ENCODE measurements at places on chromosomes 5 and 9. TPM values are rescaled to one million over a fixed set of nuclear protein-coding genes. Genes with fewer than 3 reads are reported as not detected.

SPACA9 gene
- total RNA-seq: 0.88 TPM

SLC34A1 gene
- total RNA-seq: 0.26 TPM

DNA sequence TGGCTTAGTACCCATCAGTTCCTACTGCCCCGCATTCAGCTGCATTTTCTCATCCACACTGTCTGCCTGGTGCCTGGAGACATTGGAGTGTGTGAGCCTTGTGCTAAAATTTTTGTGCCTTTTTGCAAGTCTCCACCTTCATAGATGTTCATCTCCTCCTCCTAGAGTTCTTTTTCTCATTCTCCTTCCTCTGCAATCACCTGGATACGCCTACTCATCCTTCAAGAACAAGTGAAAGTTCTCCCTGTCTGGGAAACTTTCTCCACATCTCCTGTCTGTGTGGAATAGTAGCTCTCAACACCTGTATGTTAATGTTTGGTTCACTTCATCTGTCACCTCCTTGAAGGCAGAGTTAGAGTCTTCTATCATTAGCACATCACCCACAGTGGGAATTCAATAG is 125.7 kb upstream of the FBXL17 start:
- no peak overlapping the region for H3K4me3 ChIP-seq
- no peaks in the 10 kb centered on the region for H3K27me3 ChIP-seq
- H3K4me1 ChIP-seq: no peaks in the 10 kb centered on the region
- H3K27ac ChIP-seq: no peak overlapping the region
- H3K36me3 ChIP-seq: no peaks in the 10 kb centered on the region

GRCh38 chr5:107813559-107813958 is 142.8 kb upstream of the EFNA5 start:
- no peak for DNase-seq
- H3K36me3 ChIP-seq: no peaks in the 10 kb centered on the region
- H3K27me3 ChIP-seq: no peaks in the 10 kb centered on the region
- H3K27ac ChIP-seq: no peak overlapping the region
- no peaks in the 10 kb centered on the region for H3K4me1 ChIP-seq

CTXN3 gene
- not detected for total RNA-seq

SLC1A1 gene
- 0.05 TPM for total RNA-seq

DNA sequence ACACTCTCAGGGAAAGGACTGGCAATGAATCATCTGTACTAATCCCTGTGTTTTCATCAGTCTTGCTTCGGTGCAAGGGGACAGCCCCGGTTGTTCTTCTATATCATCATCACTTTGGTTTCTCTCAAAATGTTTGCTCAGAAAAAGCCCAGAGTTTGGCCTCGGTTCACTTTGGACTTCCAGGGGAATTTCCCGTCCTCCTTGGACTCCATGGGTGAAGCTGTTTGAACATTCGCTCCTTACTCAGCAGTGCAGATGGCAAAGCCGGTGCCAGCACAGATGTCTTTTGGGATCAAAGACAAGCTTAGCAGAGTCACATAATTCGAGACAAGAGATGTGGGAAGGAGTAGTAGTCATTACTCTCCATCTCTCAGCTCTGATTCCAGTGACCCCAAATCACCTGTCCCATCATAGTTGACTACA is 69.8 kb upstream of the TNFSF8 start:
- DNase-seq: no peak
- H3K27me3 ChIP-seq: no peaks in the 10 kb centered on the region
- peaks cover 12% of the 10 kb centered on the region for H3K36me3 ChIP-seq
- H3K27ac ChIP-seq: peak overlapping the region; percentile 58
- H3K4me3 ChIP-seq: peak overlapping the region; percentile 12

DNA sequence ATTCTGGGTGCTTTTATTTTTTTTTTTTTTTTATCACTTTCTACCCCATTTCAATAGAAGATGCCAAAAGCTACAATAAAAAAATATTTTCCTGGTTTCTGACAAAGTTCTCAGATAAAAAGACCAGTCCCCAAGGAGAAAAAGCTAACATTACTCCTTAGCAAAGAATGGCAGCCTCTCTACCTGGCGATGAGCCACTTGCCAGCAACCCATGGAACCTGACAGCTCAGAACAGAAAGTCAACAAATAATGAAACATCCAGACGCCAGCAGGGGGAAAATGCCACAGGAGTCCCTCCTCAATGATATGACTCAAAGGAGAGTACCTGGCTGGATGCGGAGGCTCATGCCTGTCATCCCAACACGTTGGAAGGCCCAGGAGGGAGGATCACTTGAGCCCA is 123.2 kb downstream of the MYO10 start:
- H3K27ac ChIP-seq: no peak overlapping the region
- H3K4me1 ChIP-seq: no peaks in the 10 kb centered on the region
- no peaks in the 10 kb centered on the region for H3K36me3 ChIP-seq
- DNase-seq: no peak
- H3K4me3 ChIP-seq: no peak overlapping the region

- DNase-seq: no peak
- no peak overlapping the region for H3K4me3 ChIP-seq
- H3K27me3 ChIP-seq: no peaks in the 10 kb centered on the region
- no peak overlapping the region for H3K27ac ChIP-seq
Observed at GRCh38 chr5:137880313-137880712, 8.9 kb upstream of the PKD2L2 start.

GRCh38 chr5:67416133-67416937 is 219.7 kb upstream of the CD180 start:
- peaks cover 8% of the 10 kb centered on the region for H3K4me1 ChIP-seq
- no peak for DNase-seq
- peaks cover 2% of the 10 kb centered on the region for H3K27me3 ChIP-seq
- H3K27ac ChIP-seq: no peak overlapping the region
- no peaks in the 10 kb centered on the region for H3K36me3 ChIP-seq
- H3K4me3 ChIP-seq: no peak overlapping the region

- H3K27ac ChIP-seq: no peak overlapping the region
- H3K4me1 ChIP-seq: no peaks in the 10 kb centered on the region
- H3K36me3 ChIP-seq: no peaks in the 10 kb centered on the region
- DNase-seq: no peak
Observed at GRCh38 chr5:150305095-150305494, 2.4 kb upstream of the ARSI start.

ADRA1B gene
- total RNA-seq: not detected

RANBP3L gene
- total RNA-seq: not detected

DNA sequence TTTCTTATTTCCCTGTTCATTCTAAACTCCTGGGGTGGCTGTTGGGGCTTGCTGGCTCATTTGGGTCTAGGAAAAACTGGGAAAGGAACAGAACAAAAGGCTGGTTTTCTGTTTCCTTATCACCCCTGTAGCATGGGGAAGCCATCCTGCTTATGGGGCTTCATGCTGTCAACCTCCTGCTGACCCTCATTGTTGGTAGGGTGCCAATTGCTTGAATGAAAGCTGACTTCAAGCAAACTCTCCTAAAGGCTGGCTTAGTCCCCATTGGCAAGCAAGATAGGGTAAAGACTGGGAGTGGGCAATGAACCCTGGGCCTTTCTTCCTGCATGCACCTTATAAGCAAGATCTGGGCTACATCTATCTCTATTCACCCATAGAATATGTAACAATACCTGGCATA is 511.6 kb downstream of the DMAC1 start:
- DNase-seq: no peak
- no peak overlapping the region for H3K27ac ChIP-seq
- H3K4me3 ChIP-seq: no peak overlapping the region
- peaks cover 2% of the 10 kb centered on the region for H3K4me1 ChIP-seq
- H3K36me3 ChIP-seq: no peaks in the 10 kb centered on the region

DNA sequence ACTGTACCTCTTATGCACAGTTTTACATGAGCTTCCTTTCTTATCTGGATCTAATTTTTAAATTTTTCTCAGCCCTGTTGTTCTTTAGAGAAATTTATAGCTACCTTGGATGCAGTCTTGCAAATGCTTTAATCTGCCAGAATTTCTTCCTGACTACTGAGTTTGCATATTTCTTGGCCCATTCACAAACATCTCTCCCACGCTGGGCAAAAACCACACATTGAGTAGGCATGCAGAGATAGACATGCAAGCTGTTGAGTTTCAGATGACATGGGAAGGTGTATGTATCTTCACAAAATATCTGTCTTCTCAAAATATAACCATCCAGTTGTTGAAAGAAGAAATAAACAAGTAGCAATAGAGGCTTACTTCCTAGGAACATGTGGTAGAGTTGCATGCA is 101.2 kb downstream of the PARP8 start:
- H3K27me3 ChIP-seq: no peaks in the 10 kb centered on the region
- H3K4me3 ChIP-seq: no peak overlapping the region
- H3K27ac ChIP-seq: peak overlapping the region; percentile 11
- peaks cover 24% of the 10 kb centered on the region for H3K4me1 ChIP-seq
- DNase-seq: no peak

DNA sequence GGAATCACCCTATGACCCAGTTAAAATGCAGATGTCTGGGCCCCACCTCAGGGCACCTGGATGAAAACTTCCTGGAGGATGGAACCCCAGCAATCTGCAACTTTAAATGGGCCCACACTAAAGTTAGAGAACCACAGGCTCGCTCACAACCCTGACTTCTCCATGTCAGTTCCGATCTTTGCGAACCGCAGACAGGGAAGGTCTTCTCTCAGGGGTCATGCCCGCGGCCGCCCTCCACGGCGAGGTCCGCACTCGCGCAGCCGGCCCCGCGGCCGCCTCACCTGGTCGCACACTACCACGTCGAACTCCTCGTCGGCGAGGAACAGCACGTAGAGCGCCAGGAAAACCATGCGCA is 499 bp downstream of the ALG2 start:
- H3K27me3 ChIP-seq: no peaks in the 10 kb centered on the region
- peak overlapping the region; percentile 88 for H3K27ac ChIP-seq
- DNase-seq: no peak
- H3K4me3 ChIP-seq: peak overlapping the region; percentile 99
- peaks cover 61% of the 10 kb centered on the region for H3K36me3 ChIP-seq
- H3K4me1 ChIP-seq: peaks cover 70% of the 10 kb centered on the region

DNA sequence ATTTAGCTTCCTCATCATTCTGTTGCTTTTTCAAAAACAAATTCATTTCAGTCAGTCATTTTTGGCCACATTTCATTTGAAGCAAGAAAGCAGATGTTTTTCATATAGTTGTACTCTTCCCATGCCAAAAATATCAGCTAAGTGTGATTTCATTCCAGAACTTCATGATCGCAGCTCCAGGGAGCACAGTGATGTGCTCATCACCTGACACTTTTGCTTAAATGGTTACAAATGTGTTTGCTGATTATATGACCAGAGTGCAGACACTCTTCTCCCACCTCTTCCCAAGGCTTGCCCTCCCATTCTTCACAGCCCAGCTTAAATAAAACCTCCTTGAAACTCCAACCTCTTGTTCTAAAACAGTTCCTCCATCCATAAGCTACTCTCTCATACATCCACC is 32.6 kb downstream of the GABRB2 start:
- H3K4me1 ChIP-seq: no peaks in the 10 kb centered on the region
- H3K27me3 ChIP-seq: no peaks in the 10 kb centered on the region
- DNase-seq: no peak
- H3K27ac ChIP-seq: no peak overlapping the region
- no peaks in the 10 kb centered on the region for H3K36me3 ChIP-seq

DNA sequence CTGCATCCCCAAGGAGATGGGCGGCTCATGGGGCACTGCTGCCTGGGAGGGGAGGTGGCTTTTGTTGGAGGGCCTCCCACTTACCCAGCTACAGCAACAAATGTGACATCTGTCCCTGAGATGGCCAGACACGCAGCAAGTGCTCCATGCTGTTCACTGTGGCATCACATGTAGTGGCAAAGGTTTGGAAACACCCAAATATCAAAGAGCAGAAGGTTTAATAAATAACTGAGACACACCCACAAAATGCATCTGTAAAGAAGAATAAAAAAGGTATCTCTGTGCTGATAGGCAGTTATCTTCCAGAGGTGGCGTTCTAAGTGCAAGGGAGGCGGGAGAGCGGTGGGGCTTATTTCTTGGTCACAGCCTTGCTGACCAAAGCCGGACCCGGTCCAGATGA is 23.3 kb upstream of the CLPTM1L start:
- no peak for DNase-seq
- H3K27ac ChIP-seq: no peak overlapping the region
- peaks cover 3% of the 10 kb centered on the region for H3K27me3 ChIP-seq
- H3K36me3 ChIP-seq: no peaks in the 10 kb centered on the region
- no peaks in the 10 kb centered on the region for H3K4me1 ChIP-seq
- no peak overlapping the region for H3K4me3 ChIP-seq

GRCh38 chr9:123377211-123377971 is 21.4 kb downstream of the CRB2 start:
- no peaks in the 10 kb centered on the region for H3K36me3 ChIP-seq
- no peak overlapping the region for H3K27ac ChIP-seq
- no peak overlapping the region for H3K4me3 ChIP-seq

DNA sequence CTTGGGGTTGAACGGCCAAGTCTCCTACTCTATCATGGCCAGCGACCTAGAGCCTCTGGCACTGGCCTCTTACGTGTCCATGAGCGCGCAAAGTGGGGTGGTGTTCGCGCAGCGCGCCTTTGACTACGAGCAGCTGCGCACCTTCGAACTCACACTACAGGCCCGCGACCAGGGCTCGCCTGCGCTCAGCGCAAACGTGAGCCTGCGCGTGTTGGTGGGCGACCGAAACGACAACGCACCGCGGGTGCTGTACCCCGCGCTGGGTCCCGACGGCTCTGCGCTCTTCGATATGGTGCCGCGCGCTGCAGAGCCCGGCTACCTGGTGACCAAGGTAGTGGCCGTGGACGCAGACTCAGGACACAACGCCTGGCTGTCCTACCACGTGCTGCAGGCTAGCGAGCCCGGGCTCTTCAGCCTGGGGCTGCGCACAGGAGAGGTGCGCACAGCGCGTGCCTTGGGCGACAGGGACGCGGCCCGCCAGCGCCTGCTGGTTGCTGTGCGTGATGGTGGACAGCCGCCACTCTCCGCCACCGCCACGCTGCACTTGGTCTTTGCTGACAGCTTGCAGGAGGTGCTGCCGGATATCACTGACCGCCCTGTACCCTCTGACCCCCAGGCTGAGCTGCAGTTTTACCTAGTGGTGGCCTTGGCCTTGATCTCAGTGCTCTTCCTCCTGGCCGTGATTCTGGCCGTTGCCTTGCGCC is 2.0 kb downstream of the PCDHGB5 start:
- H3K27ac ChIP-seq: no peak overlapping the region
- no peak for DNase-seq
- no peaks in the 10 kb centered on the region for H3K36me3 ChIP-seq
- no peak overlapping the region for H3K4me3 ChIP-seq
- H3K4me1 ChIP-seq: no peaks in the 10 kb centered on the region

PTPRD gene
- total RNA-seq: 0.05 TPM

FOXD1 gene
- total RNA-seq: 0.13 TPM

GRCh38 chr9:128214571-128215490 is 11.7 kb downstream of the DNM1 start:
- no peak for DNase-seq
- peaks cover 7% of the 10 kb centered on the region for H3K4me1 ChIP-seq
- H3K27ac ChIP-seq: no peak overlapping the region

DNA sequence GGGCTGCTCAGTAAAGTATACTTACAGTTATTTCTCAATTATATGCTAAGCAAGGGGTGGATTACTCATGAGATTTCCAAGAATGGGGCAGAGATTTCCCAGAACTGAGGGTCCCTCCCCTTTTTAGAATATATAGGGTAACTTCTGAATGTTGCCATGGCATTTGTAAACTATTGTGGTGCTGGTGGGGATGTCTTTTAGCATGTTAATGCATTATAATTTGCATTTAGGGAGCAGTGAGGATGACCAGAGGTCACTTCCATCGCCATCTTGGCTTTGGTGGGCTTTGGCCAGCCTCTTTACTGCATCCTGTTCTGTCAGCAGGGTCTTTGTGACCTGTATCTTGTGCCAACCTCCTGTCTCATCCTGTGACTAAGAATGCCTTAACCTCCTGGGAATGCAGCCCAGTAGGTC is 35.5 kb downstream of the TTC1 start:
- no peaks in the 10 kb centered on the region for H3K4me1 ChIP-seq
- H3K36me3 ChIP-seq: peaks cover 29% of the 10 kb centered on the region
- no peak overlapping the region for H3K4me3 ChIP-seq
- H3K27ac ChIP-seq: no peak overlapping the region
- no peaks in the 10 kb centered on the region for H3K27me3 ChIP-seq

Data from activated T-helper 1 cell treated with anti-CD3 and anti-CD28 coated beads, Interleukin-12 subunit alpha, Interleukin-12 subunit beta, Interleukin-2, Interleukin-4 antibody, amounts not matched to agents 30 ng/mL and 10 ng/mL and 1 ng/mL, durations not matched to agents 14 hours and 24 hours and 36 hours (primary cell).